Lung (tissue), 17 donors: ENCODE measurements at places on chromosomes 1 and 21. TPM values are rescaled to one million over a fixed set of nuclear protein-coding genes. Genes with fewer than 3 reads are reported as not detected.

The RRP1 gene
- 26.7 TPM for total RNA-seq

The CITED4 gene
- 15.1 TPM for total RNA-seq

The TTC22 gene
- 3.4 TPM for total RNA-seq

GRCh38 chr21:46051821-46052675 is 45.9 kb upstream of the COL6A2 start:
- DNase-seq, result no peak
- H3K4me3 ChIP-seq, result no peak overlapping the region
- H3K36me3 ChIP-seq, result no peaks in the 10 kb centered on the region

DNA sequence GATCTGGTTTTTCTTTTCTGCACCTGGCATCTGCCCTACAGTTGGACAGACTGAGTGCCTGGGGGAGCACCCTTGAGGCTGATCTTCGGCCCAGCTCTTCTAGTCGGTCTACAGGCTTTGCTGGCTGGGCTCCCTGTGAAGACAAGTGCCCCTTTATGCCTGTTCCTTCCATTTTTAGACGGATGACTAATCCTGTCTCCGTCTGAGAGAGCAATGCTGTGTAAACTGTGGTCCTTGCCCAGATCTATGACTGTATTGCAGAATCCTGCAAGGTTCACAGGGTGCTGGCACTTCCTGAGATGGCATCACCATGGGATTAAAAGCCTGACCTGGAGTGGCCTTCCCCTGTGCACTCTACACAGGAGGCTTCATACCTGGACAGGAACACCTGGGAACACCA is 47.6 kb upstream of the SAMD13 start:
- peaks cover 5% of the 10 kb centered on the region for H3K4me1 ChIP-seq
- no peaks in the 10 kb centered on the region for H3K27me3 ChIP-seq
- peak; percentile 19 for DNase-seq
- no peak overlapping the region for H3K27ac ChIP-seq
- no peak overlapping the region for H3K4me3 ChIP-seq

DNA sequence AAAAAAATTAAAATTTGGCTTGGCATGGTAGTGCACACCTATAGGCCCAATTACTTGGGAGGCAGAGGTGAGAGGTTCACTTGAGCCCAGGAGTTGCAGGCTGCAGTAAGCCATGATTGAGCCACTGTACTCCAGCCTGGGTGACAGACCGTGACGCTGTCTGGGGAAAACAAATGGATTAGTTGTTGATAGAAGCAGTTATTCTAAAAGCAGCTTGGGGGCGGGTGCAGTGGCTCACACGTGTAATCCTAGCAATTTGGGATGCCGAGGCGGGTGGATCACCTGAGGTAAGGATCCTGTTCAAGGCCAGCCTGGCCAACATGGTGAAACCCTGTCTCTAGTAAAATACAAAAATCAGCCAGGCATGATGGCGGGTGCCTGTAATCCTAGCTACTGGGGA is 40.3 kb downstream of the KIF1B start:
- H3K27ac ChIP-seq, result no peak overlapping the region
- H3K4me1 ChIP-seq, result peaks cover 7% of the 10 kb centered on the region
- no peaks in the 10 kb centered on the region for H3K27me3 ChIP-seq

DNA sequence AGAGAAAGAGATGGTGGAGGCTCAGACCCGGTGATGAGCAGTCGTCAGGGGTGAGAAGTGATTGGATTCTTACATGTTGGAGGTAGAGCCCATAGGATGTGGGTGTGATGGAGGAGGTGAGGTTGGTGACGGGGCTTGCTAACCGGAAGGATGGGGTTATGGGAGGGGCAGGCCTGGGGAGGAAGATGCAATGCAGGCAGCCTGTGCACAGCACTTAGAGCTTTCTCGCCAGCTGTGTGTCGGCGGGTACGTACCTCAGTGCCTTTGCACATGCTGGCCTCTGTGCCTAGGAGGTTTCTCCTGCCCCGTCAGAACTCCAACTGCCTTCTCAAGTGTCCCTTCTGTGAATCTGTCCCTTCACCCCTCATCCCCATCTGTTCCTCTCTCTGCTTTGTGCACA is 2.9 kb upstream of the BSND start:
- H3K27ac ChIP-seq, result no peak overlapping the region
- peaks cover 23% of the 10 kb centered on the region for H3K27me3 ChIP-seq
- H3K4me1 ChIP-seq, result peaks cover 3% of the 10 kb centered on the region
- DNase-seq, result no peak

DNA sequence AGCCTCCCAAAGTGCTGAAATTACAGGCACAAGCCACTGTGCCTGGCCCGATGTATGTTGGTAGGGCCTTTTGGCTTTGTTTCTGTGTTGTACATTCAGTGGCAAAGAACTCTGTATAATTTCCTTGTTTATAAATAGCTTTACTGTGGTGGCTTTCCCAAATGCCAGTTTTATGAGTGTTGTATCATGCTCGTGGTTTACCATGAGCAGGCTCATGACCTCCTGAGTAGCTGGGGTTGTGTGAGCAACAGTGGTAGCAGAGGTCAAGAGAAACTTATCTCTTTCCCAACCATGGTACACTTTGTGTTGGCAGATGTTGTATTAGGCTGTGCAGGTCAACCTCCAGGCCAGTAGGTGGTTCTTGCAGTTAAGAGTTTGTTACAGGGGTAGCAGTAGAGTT is 420.4 kb upstream of the BEND5 start:
- H3K4me1 ChIP-seq, result no peaks in the 10 kb centered on the region
- H3K36me3 ChIP-seq, result no peaks in the 10 kb centered on the region
- no peak for DNase-seq
- no peak overlapping the region for H3K27ac ChIP-seq
- H3K4me3 ChIP-seq, result no peak overlapping the region
- H3K27me3 ChIP-seq, result no peaks in the 10 kb centered on the region

DNA sequence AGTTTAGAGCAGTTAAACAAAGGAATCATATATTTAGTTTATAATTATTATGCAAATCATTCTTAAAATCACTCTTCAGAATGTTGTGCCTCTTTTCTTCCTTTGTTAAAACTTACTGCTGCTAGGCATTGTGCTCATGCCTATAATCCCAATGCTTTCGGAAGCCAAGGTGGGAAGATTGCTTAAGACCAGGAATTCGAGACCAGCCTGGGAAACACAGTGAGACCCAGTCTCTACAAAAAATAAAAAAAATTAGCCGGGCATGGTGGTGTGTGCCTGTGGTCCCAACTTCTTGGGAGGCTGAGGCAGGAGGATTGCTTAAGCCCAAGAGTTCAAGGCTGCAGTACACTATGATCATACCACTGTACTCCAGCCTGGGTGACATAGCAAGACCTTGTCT is 33.6 kb downstream of the ZSWIM5 start:
- no peaks in the 10 kb centered on the region for H3K27me3 ChIP-seq
- H3K27ac ChIP-seq, result no peak overlapping the region
- no peak for DNase-seq
- no peak overlapping the region for H3K4me3 ChIP-seq

GRCh38 chr1:162285149-162285561 is 91.5 kb downstream of the SPATA46 start:
- no peaks in the 10 kb centered on the region for H3K36me3 ChIP-seq
- peak; percentile 73 for DNase-seq
- H3K4me3 ChIP-seq, result no peak overlapping the region
- H3K4me1 ChIP-seq, result no peaks in the 10 kb centered on the region
